Posterior cingulate gyrus (tissue), 11 donors: ENCODE measurements at places on chromosomes 11 and 22.

DNA sequence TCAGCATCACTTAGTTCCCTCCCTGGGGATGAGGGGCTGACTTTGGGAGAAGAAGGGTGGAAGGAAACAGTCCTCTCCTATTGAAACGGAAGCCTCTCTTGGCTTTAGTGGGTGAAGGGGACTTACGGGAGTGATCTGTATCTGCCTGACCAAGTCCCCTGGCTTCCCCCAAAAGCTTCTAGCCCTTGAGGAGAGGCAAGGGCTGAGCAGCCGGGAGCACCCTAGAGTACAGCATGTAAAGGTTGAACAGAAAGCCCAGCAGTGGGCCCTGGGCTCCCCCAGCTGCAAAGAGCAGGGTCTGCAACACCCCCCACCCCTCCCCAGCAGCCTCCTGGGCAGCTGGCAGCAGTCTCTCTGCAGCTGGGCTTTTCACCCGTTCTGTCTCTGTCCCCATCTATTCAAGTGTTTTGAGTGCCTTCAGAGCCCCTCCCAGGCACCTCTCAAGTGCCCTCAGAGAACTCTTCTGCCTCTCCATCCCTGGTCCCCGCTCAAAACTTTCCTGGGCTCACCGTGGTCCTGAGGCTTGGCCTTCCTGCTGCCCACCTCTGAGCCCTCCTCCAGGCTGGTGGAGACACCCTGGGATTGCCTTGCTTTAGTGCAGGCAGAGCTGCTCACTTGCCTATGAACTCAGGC is 2.7 kb downstream of the CAPN5 start:
- peak; percentile 7 for DNase-seq

GRCh38 chr22:36736701-36737320 is 33.3 kb upstream of the CACNG2 start:
- DNase-seq, result no peak

DNA sequence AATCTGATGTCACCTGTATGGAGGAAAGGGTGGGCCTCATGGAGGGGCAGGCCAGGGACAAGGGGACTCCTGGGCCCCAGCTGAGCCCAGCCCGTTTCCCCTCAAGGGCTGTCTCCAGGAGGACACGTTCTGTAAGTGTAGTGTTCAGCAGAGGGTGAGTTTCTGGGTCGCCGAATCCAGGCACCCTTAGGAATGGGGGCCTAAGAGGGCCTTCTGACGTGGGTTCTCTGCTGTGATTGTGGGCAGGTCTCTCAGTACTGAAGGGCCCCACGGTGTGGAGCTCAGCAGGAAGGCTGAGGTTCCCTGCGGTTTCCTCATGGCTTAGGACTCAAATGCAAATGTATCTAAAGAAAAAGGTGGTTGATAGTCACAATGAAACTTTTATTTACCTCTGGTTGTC is 6.5 kb downstream of the PTDSS2 start:
- no peak for DNase-seq

GRCh38 chr11:86069408-86070101 is 671 bp upstream of the PICALM start:
- DNase-seq, result no peak

DNA sequence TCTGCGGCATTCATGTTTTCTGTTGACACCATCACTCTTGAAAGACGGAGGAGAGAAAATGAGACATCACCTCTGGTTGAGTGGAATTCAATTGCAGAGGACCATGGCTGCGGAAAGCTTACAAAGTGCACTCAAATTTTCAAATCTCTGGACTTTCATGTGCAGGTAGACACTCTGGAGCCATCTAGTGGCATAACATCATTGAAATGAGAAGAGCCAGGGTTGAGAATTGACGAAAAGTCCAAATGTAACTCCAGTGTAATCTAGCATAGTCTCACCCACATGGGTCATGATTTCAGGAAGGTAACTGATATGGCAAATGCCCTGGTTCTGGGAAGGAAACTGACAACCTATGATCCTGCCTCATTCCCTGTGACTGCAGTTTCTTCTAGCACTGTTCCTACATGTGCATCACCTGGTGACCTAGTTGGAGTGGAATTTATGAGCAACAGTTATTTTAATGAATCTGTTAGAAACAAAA is 687.8 kb downstream of the KCNA4 start:
- DNase-seq, result no peak

DNA sequence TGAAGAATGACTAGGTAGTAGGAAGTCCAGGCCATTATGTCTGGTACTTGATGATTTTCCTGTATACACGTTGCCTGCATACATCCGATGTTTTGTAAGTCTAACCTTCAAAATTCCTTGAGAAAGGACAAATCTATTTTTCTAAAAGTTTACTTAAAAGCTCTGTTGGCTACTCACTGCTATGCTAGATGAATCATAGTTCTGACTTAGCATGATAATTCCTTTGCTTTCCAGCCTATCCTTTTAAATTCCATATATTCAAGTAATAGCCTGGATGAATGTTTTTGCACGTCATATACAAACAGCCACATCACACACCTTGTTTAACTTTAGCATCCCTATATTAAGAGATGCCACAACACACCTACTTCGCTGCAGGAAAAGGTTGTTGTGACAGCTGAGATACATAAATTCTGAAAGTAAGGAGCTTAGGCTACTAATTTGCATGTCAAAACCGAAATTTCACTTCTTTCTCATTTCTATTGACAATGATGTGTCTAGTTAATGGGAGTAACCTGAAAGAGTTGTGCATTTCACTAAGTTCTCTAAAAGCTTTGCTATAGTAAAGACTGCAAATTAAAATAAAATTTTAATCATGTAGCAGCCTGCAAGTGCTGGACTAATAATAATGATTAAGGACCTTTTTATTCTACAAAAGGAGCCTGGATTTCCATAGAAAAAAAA is 1116.4 kb downstream of the JRKL start:
- no peak for DNase-seq

GRCh38 chr22:50657925-50658324 is 14.7 kb upstream of the SHANK3 start:
- DNase-seq, result no peak

DNA sequence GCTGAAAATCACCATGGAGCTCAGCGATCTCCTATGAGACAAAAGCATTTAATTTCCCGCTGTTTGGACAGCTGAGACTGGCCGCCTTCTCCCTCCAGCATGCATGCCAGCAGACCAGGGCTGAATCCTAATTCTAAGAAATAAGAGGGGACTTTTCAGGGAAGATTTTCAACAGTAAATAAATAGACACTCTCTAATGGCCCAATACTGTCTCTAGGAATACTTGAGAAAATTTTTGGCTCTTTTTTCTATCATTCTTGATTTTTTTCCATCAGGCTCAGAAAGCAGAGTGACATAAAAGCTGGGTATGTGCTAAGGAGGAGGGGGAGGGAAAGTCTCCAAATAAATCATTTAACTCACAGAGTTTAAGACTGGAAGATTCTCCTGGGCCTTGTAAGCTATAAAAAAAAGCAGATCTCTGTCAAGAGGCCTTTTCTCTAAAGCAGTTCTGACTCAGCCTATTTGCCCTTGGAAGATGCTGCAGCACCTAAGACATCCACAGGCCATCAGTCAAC is 17.6 kb upstream of the SPON1 start:
- DNase-seq, result no peak

- no peak for DNase-seq
These were observed 143.6 kb downstream of the WNT11 start for GRCh38 chr11:76062733-76063132.

DNA sequence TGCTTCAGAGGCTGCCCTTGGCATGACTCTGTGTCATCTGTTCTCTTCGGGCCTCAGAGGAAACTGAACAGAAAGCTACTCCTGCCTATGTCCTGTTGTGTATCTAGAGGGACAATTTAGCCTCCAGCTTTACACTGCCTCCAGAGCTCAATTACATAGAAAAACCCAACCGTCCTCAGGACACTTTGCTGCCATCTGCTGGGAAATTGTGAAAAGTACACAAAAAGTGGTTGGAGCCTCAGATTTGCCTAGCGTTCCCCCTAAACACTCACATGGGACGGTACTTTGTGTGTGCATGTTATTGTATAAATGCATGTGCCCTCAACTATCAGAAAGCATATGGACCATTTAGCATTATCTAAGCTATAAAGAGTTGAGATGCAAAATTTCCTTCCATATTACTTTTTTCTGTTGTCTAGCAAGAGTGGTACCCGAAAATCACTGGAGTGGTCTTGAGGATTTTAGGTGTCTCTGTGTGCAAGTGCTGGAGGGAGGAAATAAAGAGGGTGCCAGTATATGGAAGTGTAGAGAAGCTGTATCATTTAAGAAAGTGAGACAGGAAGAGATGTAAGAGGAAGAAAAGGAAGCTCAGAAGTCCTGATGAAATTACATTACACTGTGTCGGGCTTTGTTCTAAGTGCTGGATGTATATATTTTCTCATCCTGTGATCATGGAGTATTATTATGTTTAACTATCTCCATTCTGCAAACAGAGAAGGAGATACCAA is 8.7 kb upstream of the MS4A4E start:
- no peak for DNase-seq

DNA sequence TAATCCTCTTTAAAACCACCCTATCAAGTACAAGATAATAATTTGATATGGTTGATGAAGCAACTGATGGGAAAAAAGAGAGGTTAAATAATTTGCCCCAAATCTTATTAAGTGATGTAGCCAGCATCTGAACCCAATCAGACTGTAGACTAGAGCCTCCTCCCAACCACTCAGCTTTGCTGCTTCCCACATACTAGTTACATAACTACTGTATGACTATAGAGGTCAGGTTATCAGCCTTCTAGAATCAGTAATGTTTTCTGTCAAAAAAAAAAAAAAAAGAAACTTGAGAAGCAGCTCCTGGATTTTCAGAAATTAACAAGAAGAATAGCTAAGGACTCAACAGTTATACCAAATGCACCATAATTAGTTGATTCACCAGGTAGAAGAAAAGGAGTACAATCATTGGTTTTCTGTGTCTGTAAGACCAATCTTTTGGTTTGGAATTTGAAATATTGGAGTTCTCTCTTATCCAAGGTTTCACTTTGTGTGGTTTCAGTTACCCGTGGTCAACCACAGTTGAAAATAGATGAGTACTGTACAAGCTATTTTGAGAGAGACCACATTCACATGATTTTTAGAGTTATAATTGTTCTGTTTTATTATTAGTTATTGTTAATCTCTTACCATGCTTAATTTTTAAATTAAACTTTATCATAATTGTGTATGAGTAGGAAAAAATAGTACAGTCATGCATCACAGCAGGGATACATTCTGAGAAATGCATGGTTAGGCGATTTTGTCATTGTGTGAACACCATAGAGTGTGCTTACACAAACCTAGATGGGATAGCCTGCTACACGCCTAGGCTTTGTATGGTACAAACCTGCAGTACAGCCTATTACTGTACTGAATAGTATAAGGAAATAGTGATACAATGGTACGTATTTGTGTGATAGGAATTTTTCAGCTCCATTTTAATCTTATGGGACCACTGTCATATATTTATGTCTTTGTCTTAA is 72.2 kb downstream of the PDHX start:
- DNase-seq, result no peak

DNA sequence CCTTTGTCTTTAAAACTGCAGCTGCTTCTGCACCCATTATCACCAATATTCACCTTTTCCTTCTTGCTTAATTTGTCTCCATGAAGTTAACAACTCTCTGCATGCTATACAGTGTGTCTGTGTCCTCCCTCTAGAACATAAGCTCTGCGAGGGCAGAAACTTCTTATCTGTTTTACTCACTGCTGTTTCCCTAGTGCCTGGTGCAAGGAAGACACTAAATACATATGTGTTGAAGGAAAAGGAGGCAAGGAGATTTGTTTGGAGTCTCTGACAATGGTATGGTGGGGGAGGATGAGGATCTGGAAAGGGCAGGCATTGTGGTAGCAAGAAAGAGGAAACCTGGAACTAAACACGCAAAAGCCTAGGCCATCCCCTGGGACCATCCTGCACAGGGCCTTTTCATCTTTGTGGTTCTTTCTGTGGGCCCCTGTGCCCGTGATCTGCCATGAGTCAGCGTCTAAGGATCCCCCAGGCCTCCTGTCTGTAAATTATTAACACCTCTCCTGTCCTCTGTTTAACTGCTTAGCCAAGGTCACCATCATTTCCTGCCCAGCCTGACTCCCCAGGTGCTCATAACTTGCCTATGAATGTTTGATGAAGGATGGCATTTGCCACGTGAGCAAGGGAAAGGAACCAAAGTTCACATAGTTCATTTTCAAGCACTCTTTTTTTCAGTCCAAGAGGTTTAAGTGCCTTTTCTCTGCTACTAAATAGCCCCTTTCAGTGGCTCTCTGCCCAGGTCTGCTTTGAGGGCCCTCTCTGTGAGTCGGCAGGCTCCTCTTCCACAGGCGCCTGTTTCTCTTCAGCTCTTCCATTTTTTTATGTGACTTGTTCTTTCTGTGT is 131.1 kb downstream of the RASSF10 start:
- no peak for DNase-seq

DNA sequence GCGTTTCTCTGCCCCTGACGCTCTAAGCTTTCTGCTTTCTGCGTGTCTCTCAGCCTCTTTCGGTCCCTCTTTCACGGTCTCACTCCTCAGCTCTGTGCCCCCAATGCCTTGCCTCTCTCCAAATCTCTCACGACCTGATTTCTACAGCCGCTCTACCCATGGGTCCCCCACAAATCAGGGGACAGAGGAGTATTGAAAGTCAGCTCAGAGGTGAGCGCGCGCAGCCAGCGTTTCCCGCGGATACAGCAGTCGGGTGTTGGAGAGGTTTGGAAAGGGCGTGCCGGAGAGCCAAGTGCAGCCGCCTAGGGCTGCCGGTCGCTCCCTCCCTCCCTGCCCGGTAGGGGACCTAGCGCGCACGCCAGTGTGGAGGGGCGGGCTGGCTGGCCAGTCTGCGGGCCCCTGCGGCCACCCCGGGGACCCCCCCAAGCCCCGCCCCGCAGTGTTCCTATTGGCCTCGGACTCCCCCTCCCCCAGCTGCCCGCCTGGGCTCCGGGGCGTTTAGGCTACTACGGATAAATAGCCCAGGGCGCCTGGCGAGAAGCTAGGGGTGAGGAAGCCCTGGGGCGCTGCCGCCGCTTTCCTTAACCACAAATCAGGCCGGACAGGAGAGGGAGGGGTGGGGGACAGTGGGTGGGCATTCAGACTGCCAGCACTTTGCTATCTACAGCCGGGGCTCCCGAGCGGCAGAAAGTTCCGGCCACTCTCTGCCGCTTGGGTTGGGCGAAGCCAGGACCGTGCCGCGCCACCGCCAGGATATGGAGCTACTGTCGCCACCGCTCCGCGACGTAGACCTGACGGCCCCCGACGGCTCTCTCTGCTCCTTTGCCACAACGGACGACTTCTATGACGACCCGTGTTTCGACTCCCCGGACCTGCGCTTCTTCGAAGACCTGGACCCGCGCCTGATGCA is at the start of gene MYOD1:
Gene MYOD1 (plus strand): TSS at position 544 of the 910 bp plus-strand sequence. CDS start 212 bp downstream, at position 756.
- DNase-seq, result no peak

GRCh38 chr11:66835768-66836405 is 7.4 kb upstream of the RCE1 start:
- DNase-seq, result no peak

DNA sequence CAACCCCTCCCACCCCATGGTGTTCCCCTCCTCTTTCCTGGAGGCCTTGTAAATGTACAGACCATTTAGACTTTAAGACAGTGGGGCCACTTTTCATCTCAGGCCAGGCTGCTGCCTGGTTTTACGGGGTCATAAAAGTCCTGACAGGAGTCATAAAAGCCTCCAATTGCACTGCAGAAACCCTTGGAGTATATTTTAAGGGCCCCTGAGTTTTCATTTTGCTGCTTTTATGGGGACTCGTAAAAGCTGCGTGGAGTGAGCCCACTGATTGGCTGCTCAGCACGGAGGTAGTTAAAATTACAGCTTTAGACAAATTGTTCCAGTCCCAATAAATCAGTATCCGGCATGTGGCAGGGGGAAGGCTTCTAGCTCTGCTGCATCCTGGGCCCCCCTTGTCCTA is 627.6 kb downstream of the NTM start:
- no peak for DNase-seq
